ENCODE measurements at places on chromosomes 2 and 18.

DNA sequence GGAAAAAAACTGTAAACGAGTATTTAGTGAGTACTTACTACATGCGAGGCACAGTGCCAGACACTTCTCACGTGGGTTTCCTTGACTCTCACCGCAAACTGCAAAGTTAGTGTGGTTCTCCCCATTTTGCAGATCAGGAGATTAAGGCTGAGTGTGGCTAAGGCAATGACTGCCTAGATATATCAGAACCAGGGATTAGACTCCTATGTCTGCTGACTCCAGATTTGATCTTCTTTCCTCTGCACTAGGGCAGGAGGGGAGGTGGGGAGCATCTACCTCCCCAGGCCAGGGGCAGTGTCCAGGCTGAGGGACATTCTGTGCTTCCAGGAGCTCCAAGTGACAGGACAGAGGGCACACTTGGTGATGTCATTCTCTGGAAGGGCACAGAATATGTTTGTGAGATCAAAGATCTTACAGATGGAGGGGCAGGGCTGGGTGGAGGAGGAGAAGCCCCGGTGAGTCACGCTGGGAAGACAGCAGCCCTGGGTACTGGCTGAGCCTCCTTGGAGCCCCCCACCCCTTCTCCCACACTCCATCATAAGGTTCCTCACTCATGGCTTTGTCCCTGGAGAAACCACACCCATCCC lies 92.4 kb downstream of the RHOB start:
- DNase-seq, result no peak

DNA sequence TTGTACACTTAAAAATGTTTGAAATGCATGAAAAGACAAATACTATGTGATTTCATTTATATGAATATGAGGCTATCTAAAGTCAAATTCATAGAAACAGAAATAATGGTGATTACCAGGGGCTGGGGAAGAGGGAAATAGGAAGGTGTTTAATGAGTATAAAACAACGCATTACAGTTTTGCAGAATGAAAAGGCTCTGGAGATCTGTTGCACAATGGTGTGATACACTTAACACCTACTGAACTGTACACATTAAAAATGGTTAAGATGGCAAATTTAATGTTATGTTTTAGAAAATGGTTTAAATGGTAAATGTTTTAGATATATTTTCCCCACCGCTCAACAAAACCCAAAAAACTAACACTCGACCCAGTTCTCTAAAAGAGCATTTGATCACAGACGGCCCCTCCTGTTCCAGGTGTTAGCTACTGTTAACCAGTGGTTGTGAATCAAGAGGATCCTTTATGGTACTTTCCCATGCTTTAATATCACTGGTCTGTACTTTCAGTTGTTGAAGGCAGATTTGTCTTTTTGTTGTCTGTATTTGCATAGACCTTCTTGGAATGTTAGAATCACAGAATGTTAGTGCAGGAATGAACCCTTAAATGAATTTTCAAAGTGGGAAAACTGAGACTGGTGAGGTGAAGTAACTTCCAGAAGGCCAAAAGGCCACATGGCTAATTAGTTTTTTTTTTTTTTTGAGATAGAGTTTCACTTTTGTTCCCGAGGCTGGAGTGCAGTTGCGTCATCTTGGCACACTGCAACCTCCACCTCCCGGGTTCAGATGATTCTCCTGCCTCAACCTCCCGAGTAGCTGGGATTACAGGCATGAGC lies 10.2 kb downstream of the RAB10 start:
- DNase-seq, result no peak

GRCh38 chr2:59236723-59237122 lies 995.6 kb upstream of the FANCL start:
- no peak for DNase-seq

- DNase-seq, result no peak
These were observed 221.7 kb downstream of the PAX3 start for GRCh38 chr2:222076973-222077690.

GRCh38 chr18:30987467-30988241 lies 54.9 kb downstream of the DSC3 start:
- DNase-seq, result no peak
